Stimulated activated CD4-positive, alpha-beta T cell treated with anti-CD3 and anti-CD28 coated beads, Interleukin-1b, Interleukin-23, amount 100 ng/mL, for 24 hours (primary cell): ENCODE measurements at places on chromosomes 5 and 9.

DNA sequence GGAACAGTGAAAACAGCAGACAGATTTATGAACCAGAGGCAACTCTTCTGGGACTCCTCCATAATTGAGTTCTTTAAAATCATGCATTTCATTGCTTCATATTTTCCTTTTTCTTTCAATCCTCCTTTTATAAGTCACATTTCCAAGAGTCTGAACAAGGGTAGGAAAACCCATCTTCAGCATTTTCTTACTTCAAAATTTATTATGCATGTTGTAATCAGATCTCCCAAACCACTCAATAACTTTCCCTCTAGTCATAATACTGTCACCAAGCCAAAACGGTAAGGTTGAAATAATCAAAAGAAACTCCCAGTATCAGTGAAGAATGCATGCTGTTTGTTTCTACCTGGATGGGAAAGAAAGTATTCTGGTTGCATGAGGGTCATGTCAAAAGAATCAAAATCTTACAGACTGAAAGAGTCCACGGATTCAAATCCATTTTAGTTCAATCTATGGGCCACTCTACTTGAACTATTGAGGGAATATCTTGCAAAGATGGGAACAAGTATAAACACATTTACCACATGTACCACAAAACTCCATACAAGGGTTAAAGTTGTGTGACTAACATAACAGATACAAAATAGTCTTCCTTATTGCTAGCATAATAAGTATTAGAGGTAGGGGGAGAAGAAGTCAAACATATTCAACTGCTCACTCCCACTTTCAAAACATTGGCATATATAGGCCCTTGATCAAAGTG lies 797.3 kb downstream of the MAT2B start:
- no peak for DNase-seq

GRCh38 chr9:95383185-95383676 lies 65.7 kb upstream of the FANCC start:
- no peak for DNase-seq

DNA sequence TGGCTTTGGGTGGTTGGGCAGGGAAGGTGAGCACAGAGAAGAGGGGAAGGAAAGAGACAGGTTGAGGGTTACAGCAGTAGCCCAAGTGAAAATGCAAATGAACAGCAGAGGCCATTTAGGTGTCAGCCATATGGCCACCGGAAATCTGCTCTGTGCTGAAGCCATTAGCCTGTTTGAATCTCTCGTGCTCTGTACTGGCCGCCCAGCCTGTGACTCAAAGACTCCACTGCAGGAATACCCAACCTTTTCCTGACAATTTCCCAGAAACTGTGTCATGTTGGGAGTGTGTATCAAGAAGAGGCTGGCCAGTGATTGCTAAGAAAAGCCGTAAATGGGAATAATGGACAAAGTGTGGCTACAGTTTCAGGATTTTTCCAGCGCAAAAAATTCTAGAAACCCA lies 35.9 kb upstream of the RAI14 start:
- DNase-seq, result no peak

DNA sequence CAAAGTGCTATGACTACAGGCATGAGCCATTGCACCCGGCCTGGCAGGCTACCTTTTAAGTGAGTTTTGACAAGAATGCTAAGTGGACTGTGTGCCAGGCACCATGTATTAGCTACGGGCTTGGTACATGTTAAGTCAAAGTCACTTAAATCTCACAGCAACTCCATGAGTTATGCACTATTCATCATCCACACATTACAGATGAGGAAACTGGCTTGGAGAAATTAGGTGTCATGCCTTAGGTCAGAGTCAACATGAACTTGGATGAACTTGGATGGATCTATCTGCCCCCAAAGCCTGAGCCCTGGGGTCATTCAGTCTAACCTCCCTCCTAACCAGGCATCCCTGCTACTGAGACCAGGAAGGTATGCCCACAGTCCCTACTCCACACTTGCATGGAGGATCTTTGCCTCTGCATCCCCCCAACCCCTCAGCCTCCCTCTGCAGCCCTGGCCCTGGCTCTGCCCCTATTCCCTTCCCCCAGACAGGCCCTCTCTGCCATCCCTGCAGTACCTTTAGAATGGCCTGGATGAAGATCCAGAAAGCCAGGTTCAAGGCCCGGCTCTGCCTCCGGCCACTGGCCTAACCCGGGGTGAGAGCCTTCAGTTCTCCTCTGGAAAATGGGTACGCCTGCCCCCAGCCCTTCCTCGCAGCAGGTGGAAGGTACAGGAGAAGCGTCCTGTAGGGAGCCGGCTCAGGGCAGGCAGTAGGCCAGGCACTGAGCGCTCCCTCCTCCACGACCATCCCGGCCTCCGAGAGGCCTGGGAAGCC lies 685 bp upstream of the ADGRD2 start:
- no peak for DNase-seq

GRCh38 chr9:28801144-28801799 lies 1228.0 kb upstream of the C9orf72 start:
- DNase-seq, result no peak

- DNase-seq, result no peak
These were observed 6.8 kb upstream of the ANGPTL2 start for GRCh38 chr9:127129073-127129717.

DNA sequence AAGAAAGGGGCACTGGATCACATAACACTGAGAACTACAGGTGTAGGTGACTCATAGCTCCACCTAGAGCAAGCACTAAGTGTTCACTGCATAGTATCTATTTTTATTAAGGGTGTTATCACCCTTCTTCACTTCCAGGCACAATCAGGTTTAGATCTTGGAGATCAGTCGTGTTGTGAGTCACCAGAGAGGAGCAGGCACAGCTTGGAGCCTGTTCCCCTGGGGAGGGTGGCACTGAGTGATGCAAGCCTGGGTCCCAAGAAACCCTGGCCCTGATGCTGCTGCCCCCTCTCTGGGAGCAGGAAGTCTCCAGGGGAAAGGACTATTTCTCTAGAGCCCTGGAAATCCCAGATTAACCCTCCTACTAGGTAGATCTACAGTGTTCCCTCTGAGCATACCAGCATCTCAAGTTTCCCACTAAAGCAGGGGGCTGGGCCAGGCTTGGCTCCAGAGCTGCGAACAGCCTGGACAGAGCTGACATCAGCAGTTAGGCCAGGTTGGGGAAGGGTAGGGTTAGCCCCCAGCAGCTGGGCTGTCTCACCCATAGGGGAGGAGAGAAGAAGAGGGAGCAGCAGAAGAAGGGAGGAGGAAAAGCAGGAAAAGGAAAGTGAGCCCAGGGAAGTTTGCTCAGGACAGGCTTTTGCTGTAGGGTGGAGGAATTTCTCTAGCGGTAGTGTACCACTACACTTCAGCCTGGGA lies 28.1 kb upstream of the SPINK4 start:
- no peak for DNase-seq

GRCh38 chr9:110076894-110077725 lies 130.8 kb downstream of the C9orf152 start:
- DNase-seq, result no peak

- no peak for DNase-seq
These were observed 21.7 kb upstream of the BARHL1 start for GRCh38 chr9:132560616-132561202.

DNA sequence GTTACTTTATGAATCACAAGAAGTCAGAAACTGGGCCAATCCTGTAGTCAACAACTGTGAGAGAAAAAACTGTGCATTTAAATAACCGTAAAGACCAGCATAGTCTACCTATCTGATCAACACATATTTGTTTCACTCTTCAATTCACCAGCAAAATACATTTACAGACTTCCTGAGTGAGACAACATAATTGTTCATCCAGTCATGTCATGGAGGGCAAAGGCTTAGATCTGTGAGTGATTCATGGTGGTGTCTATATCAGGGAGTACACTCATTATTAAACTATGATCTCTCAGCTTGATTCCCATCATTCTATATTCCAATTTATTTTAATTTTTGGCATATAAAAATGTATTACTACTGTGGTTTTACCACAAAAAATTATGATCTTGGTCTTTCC lies 694.6 kb downstream of the DNAH5 start:
- no peak for DNase-seq

GRCh38 chr5:112668911-112669310 lies 68.8 kb upstream of the APC start:
- DNase-seq, result no peak

DNA sequence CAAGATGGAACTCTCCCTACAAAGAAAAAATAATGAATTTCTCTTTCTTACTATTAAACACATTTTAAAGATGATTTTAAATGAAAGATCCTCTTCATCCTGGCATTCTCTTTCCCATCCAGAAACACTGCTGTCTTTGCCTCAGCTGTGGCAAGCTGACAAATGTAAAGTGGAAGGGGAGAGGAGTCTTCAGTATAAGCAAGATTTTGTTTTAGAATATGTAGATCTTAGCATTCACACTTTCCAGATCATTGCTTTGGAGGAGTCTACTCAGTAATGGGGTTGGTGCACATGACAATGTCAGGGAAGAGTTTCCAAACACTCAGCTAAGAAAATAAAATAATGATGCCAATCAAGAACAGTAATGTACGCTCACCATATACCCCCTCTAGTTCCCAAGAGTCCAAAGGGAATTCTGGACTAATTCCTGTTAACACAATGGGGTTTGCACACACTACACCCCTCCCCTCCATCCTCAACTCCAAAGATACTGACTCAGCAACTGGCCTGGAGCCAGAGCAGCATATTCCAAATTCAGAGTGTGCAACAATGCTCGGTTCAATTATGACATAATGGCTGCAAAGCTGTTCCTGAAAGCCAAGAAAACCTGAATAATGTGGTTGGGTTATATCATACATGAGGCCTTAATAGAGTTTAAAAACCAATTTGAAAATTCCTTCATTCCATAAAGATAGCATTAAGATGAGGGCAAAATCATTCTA lies 4.6 kb downstream of the C5orf63 start:
- DNase-seq, result no peak

GRCh38 chr5:23012842-23013241 lies 159.7 kb upstream of the CDH12 start:
- DNase-seq, result no peak

GRCh38 chr5:139808481-139809330 lies 13.1 kb downstream of the PSD2 start:
- DNase-seq, result no peak

DNA sequence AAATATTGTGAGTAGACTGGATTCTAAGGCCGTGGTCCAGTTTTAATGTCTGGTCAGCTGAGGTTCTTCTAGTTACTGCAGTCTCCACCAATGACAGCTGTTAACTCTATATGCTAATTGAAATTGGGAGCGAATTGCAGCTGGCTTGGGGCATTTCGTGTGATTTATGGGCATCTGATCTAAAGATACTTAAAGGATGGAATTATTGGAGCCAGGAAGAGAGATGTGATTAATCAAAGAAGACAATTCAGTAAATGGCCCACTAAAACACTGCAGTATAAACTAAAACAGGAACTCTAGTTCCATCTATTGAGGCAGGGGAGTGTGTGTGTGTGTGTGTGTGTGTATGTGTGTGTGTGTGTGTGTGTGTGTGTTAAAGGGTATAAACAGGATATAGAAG lies 157.5 kb upstream of the IQGAP2 start:
- DNase-seq, result no peak

- DNase-seq, result no peak
These were observed 21.8 kb downstream of the C9 start for GRCh38 chr5:39342460-39342859.

GRCh38 chr9:76369583-76369982 lies 24.6 kb downstream of the RFK start:
- no peak for DNase-seq

GRCh38 chr5:176133289-176133870 lies 104.8 kb upstream of the SIMC1 start:
- no peak for DNase-seq

GRCh38 chr5:83562791-83563557 lies 91.4 kb downstream of the VCAN start:
- DNase-seq, result no peak

DNA sequence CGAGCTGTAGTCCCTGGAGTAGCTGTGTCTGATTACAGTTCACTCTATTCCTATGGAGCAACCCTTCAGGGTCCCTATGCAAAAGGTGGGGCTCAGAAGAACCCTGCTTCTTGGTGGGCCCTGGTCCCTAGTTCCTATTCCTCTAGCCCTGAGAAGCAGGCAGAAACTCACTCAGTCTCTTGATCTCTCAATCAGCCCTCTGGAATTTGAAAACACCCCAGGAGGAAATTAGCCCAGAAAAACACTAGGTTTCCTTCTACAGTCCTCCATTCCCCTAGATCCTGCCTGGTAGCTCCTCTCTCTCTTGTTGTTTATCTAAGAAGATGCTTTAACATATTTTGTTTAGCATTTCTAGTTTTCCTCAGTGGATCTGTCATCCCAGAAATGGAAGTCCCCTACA lies 7.6 kb downstream of the RGS3 start:
- no peak for DNase-seq

- DNase-seq, result no peak
These were observed 13.3 kb upstream of the MPDZ start for GRCh38 chr9:13292782-13293181.

- DNase-seq, result no peak
These were observed 19.0 kb upstream of the OR13F1 start for GRCh38 chr9:104485014-104485413.

DNA sequence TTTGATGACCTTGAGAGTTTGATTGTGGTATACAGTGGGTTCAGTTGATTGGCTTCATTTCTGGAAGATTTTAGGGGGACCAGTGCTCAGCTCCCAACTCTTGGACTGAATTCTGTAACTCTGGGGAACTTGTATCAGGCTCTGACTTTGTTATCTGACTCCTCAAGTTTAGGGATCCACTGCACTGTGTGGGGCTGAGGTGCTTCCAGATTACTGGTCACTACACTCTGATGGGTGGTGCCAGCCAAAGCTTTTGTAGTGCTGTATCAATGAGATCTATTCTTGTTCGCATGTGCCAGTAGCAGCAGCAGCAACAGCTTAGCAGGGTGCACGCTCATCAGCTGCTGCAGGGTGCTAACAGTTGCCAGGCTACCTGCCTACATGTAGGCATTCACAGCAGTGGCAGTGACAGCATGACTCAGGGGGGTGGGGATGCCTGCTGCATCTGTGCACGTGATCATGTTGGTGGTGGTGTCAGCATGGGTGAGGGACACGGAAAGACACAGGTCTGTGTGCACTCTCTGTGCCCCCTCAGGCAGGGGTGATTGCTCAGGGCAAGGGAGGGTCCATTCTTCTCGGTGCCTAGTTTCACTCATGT lies 438.8 kb upstream of the SEMA6A start:
- DNase-seq, result no peak
